ENCODE measurements at places on chromosomes 11 and 22.

GRCh38 chr11:79439410-79439885 is 1.4 kb downstream of the TENM4 start:
- no peak for DNase-seq

DNA sequence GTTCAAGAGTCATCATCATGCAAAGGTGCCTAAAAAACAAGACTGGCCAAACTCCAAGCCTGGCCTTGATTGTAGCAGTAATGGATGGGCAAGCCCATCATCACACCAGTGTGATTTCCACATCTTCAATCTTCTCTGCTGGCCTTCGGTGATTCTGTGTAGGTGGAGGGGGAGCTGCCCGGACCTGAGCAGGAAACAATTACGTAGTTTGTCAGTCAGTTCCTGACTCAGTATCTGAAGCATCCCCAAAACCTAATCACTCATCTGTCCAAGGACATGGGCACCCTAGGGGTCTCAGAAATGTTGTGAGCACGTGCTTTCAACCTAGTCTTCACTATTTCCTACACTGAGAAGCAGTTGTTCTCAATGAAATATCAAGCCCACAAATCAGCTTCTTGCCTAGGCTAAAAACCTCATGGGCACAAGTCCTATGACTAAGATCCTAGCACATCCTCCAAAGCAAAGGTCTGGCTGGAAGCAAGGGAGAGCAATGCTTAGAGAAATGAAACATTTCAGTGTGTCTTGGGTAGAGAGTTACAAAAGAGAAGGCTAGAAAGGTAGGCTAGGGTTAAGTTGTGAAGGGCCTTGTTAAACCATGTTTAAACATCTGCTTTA is 24.6 kb downstream of the ATG16L2 start:
- no peak for DNase-seq

DNA sequence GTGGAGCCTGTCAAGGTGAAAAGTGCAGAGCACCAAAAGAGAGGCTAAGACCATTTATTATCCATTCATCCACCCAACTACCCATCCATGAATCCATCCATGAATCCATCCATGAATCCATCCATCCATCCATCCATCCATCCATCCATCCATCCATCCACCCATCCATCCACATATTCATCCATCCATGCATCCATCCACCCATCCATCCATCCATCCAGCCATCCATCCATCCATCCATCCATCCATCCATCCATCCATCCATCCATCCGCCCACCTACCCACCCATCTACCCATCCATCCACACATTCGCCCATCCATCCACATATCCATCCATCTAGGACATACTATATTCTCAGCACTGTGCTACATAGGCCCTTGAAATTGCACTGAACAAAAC is 68.0 kb downstream of the SYN3 start:
- no peak for DNase-seq

DNA sequence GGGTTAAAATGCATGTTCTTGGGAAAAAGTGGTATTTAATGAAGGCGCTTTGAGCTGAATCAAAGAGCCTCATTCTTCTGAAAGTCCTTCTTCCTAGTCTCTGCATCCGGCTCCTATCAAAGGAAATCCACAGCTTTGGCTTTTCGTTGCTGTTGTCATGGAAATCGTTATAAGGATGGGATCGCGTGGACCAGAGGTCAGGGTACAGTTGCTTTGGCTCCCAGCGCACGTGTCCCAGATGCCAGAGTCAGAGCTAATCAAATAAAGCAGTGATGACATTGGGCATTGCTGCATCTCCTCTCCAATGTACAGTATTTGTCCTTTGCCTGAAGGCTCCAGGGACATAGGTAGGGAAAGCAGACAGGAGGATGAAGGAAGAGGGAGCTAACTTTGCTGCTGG is 181.9 kb downstream of the MYO18B start:
- no peak for DNase-seq

GRCh38 chr11:65382804-65383368 is 440 bp upstream of the SLC25A45 start:
- DNase-seq, result no peak

DNA sequence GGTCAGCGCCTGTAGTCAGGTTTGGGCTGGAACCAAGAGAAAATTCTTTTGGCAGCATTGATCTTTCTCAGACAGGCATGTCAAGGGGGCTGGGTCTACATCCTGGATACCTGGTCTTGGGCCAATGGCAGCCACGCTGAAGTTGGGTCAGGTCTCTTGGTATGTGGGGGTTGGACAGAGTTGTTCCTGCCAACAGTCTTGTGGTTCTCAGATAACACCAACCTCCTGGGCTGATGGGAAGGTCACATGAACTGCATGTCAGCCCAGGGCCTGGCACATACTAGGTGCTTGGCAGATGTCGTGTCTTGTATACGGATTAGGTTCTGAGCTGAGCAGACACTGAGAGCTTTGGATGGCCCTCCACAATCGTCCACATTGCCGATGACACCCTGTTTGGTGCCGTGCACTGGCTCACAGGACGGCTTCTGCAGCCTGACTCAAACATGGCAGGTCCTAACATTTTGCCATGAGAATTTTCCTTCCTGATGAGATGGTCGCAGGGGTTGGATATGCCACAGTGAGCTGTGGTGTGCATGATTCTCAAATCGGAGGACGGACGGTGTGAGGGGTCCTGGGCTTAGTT is 42.0 kb downstream of the FBLN1 start:
- no peak for DNase-seq

- DNase-seq, result no peak
These were observed 80.0 kb downstream of the C11orf91 start for GRCh38 chr11:33620423-33621171.

DNA sequence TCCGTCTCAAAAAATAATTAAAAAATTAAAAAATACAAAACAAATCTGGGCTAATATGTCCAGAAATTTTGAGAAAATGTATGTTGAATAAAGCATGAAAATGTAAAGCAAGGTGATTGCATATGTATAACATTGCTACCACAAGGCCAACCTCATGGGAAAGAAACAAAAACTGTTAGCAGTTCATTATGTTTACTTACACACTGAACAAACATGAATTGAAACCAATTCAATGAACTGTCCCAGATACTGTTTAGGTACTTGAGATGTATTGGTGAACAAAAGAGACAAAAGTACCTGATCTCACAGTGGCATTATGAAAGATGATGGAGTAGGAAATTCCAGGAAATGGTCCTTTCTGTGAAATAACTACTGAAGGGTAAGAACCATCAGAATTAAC is 43.8 kb upstream of the IGLL5 start:
- DNase-seq, result no peak

- DNase-seq, result no peak
These were observed 12.9 kb downstream of the KIAA0930 start for GRCh38 chr22:45227645-45228400.

DNA sequence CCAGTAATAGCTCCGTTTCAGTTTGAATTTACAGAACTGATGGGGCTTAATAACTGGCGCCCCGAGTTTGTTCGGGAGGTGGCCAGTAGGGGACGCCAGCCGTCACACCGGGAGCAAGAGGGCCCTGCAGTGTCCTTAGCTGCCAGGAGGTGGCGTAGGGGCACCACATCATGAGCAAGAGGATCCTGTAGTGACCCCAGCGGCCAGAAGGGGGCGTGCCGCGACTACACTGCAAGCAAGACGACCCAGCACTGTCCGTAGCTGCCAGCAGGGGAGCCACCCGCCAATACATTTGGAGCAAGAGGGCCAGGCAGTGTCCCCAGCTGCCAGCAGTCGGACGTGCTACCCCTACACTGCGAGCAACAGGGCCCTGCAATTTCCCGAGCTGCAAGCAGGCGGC is 663.7 kb upstream of the B3GAT1 start:
- peak; percentile 50 for DNase-seq

DNA sequence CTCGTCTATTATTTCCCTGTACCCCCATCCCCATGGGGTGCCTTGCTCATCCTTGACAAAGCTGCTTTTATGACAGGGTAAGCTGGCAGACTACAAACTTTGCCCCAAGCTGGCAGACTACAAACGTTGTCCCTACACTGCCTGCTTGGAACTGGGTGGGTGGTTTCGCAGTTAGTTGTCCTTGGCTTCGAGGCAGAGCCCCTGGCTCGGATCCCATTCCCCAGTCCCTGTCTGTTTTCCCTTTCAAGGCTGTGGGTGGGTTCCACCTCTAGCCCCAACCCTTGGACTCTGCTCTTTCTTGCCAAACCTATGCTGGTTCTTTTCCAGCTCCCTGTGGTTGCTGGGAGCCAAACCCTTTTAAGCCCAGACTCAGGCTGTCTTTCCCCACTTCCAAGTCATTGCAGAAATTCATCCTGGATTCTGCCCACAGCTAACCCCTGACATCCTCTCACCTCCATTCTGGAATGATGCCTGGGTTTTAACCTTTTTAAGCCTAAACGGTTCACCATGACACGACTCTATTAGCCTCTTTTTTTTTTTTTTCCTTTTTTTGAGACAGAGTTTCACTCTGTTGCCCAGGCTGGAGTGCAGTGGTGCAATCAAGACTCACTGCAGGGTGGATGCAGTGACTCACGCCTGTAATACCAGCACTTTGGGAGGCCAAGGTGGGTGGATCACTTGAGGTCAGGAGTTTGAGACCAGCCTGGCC is 9.2 kb upstream of the RBM14 start:
- DNase-seq, result no peak

GRCh38 chr11:6427516-6427915 is 8.6 kb upstream of the APBB1 start:
- DNase-seq, result no peak

GRCh38 chr11:126630893-126631798 is 275.7 kb downstream of the ST3GAL4 start:
- no peak for DNase-seq

DNA sequence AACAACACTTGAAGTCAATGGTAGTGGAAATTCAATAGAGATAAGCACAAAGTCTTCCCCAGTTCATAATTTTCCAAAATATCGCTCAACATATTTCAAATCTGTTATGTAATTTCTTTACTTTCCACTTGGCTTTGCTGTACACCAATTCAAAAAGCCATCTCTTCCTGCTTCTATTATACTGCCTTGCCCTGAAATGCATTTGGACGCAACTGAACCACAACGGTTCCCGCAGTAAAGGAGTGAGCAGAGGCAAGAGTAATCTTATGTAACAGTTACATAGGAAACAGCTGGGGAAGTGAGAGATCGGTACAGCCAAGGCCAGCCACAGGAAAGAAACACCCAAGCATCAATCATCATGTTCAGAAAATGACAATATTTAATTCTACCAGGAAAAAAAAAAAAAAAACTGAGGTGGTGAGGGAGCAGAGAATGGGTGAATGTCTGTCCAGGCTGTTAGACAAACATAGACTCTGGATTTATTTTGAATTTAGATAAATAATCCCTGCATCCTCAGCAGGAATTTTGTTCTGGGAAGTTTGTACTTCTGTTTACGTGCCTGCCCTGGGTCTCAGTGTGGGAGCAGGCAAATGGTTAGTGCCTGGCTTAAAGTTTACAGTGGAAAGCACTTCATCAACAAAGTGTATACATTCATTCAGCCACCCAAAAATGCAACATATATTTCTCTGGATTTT is 392.2 kb downstream of the ETS1 start:
- DNase-seq, result peak; percentile 6

GRCh38 chr22:41674846-41675340 is 13.8 kb downstream of the SNU13 start:
- no peak for DNase-seq

- no peak for DNase-seq
These were observed 815 bp downstream of the EHD1 start for GRCh38 chr11:64877390-64878222.

DNA sequence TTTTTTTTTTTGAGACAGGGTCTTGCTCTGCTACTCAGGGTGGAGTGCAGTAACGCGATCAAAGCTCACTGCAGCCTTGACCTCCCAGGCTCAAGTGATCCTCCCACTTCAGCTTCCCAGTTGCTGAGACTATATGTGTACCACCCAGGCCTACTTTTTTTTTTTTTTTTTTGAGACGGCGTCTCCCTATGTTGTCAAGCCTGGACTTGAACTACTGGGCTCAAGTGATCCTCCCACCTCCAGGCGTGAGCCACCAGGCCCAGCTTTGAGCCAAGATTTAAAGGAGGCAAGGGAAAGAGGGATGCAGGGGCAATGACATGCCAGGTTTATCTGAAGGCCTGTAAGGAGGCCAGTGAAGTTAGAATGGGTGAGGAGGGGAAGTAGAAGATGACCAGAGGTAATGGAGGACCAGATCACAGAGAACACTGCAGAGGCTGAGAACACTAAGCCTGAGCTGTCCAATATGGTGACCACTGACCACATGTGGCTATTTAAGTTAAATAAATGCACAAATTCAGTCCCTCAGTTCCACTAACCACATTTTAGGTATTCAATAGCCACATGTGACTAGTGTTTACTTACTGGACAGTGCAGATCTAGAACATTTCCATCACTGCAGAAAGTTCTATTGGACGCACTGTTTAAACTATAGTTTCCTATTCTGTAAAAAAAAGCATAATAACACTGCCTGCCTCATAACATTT is 8.1 kb downstream of the DESI1 start:
- no peak for DNase-seq

GRCh38 chr11:33736148-33736812 is at the start of gene CD59:
TSS of gene CD59 (minus strand) at chr11:33736423. CDS start at chr11:33722445, 13,978 bp downstream.
- DNase-seq, result peak; percentile 94

DNA sequence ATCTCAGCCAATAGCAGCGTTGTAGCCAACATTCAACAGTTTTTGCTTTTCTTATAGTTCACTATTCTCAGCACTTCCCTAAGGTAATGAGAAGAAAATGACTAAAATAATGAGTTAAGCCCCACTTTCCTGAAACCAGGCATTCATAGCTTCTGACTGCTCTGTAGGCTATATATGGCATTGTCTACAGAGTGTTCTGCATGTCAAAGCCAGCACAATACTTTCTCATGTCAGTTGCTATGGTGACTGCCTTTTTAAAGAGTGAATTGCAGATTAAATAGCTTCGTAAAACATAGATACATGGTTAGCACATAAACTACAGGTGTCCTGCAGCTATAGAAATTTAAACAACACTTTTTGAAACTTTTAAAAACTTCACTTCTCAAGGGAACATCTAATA is 1256.1 kb upstream of the CNTN5 start:
- no peak for DNase-seq

GRCh38 chr22:29427176-29427760 is 11.1 kb upstream of the RFPL1 start:
- no peak for DNase-seq

- DNase-seq, result no peak
These were observed 53.2 kb upstream of the FTH1 start for GRCh38 chr11:62020661-62021060.

GRCh38 chr11:73372375-73372993 is 3.7 kb upstream of the RELT start:
- DNase-seq, result no peak

DNA sequence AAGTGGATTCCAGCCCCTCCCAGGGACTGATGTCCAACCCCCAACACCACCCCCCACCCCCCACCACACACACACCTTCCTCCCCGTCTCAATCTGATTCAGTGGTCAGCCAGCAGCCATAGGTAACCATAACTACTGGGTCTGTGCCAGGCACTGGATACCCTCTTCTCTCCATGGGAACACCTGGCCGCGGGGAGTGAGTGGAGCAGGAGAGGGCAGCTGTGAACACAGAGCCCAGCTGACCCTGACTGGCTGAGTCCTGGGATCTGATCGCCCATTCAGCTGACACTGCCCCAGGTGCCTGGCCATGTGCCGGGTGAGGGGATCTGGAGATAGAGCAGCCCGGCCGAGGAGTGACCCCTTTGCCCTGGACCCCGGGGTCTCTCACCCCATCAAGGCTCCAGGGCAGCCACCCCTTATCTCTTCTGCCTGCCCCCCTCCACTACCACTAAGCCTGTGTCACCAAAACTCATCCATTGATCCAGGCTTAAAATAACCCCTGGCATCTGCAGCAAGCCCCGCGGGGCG is 2.6 kb upstream of the SHISA8 start:
- no peak for DNase-seq
